ENCODE measurements at places on chromosomes 2 and 18.

GRCh38 chr18:41464278-41464677, 490.8 kb upstream of the PIK3C3 start:
- no peak for DNase-seq

- no peak for DNase-seq
Measured at GRCh38 chr2:150598383-150598782, 110.9 kb upstream of the RND3 start.

DNA sequence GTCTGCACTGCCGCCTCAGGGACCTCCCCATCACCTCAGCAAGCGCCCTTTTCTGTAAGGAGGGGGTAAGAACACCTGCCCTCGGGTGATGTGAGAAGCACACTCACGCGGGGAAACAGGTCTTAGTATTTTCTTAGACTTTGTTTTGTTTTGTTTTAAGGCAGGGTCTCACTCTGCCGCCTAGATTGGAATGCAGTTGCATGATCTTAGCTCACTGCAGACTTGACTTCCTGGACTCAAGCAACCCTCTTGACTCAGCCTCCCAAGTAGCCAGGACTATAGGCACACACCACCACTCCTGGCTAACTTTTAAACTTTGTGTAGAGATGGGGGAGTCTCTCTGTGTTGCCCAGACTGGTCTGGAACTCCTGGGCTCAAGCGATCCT, 37.1 kb downstream of the RAMP1 start:
- DNase-seq: no peak

GRCh38 chr2:73418343-73418742, 32.7 kb downstream of the ALMS1 start:
- DNase-seq: no peak

DNA sequence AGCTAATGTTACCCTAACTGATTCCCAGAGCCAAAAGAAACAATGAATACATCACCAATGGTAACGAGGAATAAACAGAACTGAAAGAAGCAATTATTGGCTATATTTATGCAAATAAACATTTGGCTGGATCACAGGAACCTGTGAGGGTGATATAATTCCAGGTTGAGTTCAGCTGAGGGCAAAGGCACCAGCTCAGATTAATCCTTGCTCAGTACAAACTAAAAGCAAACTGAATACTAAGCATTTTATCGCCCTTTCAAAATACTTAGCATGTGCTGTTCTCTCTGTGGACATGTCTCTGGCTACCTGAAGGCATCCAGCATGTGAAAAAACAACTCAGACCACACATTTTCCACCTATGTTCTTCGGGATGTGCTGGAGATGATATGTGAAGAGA, 791.7 kb downstream of the METTL4 start:
- no peak for DNase-seq

GRCh38 chr2:156429211-156429610, 7.0 kb upstream of the GPD2 start:
- no peak for DNase-seq

- DNase-seq: no peak
Measured at GRCh38 chr2:239833269-239834109, 191.7 kb downstream of the NDUFA10 start.

- no peak for DNase-seq
Measured at GRCh38 chr2:39150102-39150562, 29.3 kb upstream of the SOS1 start.

DNA sequence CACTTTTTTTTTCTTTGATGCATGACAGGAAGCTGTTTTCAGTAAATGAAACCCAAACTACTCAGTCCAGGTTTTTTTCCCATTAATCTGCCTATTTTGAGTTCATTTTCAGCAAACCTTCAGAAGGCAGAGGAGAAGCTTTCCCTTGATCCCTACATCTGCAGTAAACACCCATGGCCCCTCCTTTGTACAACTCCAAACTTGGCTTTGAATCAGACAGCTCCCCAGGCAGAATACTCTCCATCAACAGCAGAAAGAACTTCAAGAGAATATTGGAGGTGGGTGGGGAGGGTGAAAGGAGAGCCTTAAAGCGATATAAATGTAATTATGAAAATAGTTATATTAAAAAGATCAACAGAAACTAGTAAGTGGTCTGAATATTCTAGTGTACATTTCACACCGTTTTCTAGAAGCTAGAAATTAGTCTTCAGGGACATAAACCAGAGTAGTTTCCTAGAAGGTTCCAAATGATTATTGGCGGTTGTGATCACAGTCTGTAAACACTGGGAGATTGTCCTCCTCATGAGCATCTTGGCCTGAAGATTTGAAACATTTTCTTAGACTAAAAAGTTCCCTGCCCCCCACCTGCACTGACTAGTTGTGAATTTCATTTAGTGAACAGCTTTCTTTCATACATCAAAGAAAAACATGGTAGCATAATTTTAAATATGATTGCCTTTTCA, 75.1 kb upstream of the STK39 start:
- no peak for DNase-seq

DNA sequence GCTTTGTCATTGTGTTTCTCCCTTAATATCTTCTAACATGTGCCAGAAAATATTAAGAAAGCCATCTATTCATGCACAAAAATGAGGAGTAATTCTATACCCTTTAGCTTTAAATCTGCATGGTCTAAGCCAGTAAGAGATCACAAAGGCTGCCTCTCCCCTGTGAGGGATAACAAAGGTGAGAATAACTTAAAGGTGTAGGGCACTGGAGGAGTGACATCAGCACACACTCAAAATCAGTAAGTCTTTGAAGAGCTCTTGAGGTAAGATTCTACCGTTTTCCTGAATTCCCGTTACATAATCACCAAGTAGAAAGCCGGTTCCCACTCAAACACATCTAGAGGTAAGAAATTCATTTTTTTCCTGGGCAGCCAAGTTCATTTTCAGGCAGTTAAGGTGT, 123.9 kb upstream of the SULT1C3 start:
- no peak for DNase-seq

DNA sequence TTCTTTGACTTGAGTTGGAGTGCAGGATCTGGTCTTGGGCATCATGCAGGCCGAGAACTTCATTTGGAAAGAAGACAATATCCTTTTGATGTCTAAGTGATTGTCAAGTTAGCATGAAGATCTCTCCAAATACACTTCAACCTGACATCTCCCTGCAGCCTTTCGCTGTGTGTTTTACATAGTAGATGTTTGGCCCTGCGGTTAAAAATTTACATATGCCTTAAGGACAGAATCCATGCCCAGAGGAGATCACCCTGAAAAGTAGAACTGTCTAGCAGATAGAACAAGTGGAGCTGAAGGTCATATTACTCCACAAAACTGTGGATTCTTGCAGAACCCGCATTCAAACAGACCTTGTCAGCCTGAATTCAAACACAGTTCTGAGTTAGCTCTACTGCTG, 409.9 kb downstream of the LPIN1 start:
- DNase-seq: no peak

- no peak for DNase-seq
Measured at GRCh38 chr2:157792335-157793052, 83.6 kb downstream of the ACVR1 start.

GRCh38 chr2:226799976-226800940, 638 bp upstream of the IRS1 start:
- no peak for DNase-seq

GRCh38 chr2:98716786-98717185, 14.1 kb downstream of the MGAT4A start:
- no peak for DNase-seq

GRCh38 chr2:9765611-9766531, 77.4 kb upstream of the TAF1B start:
- no peak for DNase-seq

- DNase-seq: no peak
Measured at GRCh38 chr2:17460371-17461086, 57.7 kb downstream of the RAD51AP2 start.

DNA sequence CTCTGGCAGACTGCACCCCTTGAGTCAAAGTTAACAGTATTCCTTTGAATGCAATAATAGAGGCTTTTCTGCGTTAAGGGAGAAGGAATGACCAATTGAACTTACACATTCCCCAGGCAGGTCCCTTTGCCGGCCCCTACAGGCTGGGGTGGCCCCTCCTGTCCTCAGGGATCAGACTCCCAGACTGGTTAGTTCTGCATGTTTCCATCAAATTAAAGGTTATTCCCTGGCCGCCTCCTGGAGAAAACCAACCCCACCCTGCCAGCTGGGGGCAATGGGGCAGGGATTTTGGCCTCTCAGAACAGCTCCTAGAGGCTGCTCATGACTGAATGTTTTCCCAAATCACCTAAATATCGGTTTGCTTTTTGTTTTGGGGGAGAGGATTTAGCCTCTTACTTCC, 199.6 kb downstream of the MGAT5 start:
- DNase-seq: no peak

DNA sequence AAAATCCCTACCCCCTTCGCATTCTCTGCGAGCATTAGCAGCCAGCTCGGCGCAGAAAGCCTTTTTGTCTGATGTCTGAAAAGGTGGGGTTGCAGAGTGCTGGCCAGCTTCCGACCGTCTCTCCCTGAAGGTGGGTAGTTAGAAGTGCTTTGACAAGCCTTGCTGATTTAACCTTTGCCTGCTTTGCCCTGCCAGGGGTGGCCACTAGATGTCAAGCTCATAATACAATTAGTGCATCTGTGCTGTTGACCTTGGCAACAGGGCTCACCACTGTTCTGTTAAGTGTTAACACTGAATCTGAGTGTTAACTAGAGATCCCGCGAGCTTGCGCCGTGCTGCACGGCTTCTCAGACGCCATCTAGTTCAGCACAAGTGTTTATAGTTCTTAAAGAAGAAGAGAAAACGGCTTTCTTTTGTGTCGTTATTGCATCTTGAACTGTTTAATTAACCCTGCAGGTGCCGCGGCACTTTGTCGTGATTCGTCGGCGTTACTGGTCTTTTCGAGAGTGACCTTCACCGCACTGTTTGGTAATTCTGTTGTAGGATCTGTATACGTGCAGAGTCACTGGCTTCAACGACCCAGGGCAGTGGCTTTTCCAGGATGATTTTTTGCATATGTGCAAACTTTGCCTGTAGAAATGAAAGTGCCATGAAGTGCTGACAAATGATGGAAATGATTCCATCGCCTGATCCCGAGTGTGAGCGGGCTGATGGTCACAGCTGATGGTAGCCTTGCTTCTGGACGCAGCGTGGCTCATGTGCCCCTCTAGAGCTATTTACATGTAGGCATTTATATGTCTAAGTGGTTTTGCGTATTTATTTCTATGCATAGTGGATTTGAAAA, 5.5 kb downstream of the SALL3 start:
- no peak for DNase-seq

- no peak for DNase-seq
Measured at GRCh38 chr18:51107598-51108305, 77.7 kb downstream of the SMAD4 start.

- no peak for DNase-seq
Measured at GRCh38 chr18:9705183-9705829, 2.8 kb upstream of the RAB31 start.

DNA sequence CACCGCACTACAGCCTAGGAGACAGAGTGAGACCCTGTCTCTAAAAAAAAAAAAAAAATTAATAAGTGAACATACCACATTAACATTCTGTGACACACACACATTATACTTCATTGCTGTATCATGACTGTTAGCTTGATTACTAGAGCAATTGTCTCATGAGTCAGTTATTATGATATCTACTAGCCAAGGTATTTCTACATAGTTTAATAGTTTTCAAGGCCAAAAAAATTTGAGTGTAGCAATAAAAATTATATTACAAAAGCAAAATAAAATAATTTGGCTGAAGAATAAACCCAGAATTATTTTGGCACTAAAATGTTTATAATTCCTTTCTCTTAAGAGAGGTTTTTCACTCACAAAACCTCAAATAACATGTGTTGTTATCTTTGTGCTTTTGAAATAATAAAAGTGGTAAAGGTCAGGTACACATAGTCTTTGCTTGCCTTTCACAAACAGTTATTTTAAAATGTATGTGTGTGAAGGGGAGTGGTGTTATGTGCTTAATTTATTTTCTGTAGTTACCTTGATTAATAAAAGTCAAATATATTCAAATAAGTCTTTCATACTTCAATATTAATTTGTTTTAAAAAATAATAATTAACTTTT, 136.9 kb upstream of the SPOPL start:
- no peak for DNase-seq

DNA sequence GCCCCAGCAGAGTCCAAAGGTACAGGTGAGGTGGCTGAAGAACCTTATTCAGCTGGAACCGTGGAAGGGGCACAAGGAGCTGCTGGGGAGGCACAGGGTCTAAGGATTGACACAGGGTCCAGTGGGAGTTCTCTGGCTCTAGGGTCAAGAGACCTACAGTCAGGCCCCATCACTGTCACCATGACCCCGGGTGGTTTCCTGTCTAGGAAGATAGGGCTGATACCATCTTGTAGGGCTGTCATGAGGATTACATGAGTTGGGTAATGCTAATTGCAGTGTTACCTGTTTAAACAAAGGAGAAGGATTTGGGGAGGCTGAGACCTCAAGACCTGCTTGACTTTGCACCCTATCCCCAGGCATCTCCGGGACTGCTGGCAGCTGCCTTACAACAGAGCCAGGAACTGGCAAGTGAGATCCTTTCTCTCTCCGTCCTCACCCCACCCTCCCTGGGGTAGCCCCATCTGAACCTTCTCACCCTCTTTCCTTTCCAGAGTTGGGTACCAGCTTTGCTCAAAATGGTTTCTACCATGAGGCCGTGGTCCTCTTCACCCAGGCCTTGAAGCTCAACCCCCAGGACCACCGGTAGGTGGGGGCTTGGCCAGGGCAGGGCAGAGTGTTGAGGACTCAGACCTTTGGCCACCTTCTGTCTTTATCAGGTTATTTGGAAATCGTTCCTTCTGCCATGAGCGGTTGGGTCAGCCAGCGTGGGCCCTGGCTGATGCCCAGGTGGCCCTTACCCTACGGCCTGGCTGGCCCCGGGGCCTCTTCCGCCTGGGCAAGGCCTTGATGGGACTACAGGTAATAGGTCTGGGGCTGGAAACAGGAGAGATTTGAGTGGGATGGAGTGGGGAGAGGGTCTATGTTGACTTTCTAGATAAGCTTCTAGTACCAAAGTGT, 7.5 kb downstream of the LBX2 start:
- no peak for DNase-seq

GRCh38 chr18:49206717-49207116, 253.7 kb downstream of the DYM start:
- DNase-seq: no peak

GRCh38 chr2:5748946-5749345, 56.8 kb downstream of the SOX11 start:
- DNase-seq: no peak

- DNase-seq: no peak
Measured at GRCh38 chr2:15692551-15693377, 101.1 kb downstream of the DDX1 start.

- DNase-seq: no peak
Measured at GRCh38 chr2:187188783-187189631, 259.0 kb downstream of the CALCRL start.

- no peak for DNase-seq
Measured at GRCh38 chr2:188727846-188728245, 246.3 kb upstream of the COL3A1 start.

DNA sequence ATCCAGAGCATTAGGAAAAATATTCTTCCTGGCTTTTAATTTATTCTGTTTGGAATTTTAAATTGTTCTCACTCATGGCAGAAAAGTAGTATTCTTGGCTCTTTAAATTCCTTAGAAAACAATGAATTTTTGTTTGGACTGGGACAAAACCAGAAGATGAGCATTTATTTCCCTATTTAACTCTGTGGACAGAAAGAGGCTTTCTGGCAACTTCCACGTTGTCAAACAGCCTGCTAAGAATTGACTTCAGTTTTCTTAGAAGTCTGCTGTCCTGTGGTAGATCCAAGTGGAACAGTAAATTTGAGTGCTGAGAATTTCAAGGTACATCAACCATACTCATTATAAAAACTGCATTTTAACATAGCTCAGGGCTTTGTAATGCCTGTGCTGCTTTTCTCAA, 83.8 kb downstream of the MGAT5 start:
- no peak for DNase-seq

All from HFF-Myc (cell line).